ENCODE measurements at places on chromosomes 5 and 9.

DNA sequence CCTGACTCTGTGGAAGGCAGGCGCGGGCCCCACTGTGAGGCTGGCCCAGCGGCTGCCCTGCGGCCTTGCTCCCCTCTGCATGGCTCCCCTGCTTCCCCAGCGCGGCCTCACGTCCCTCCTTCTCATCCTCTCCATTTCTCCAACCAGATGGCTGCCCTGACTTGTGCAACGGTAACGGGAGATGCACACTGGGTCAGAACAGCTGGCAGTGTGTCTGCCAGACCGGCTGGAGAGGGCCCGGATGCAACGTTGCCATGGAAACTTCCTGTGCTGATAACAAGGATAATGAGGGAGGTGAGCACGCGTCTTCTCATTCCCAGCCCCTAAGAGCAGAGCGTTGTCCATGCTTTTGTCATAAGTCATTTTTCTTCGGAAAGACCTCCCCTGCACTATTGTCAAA is 129.0 kb upstream of the WWC1 start:
- DNase-seq = no peak

- no peak for DNase-seq
Measured at GRCh38 chr5:76029739-76030138, 53.4 kb upstream of the SV2C start.

DNA sequence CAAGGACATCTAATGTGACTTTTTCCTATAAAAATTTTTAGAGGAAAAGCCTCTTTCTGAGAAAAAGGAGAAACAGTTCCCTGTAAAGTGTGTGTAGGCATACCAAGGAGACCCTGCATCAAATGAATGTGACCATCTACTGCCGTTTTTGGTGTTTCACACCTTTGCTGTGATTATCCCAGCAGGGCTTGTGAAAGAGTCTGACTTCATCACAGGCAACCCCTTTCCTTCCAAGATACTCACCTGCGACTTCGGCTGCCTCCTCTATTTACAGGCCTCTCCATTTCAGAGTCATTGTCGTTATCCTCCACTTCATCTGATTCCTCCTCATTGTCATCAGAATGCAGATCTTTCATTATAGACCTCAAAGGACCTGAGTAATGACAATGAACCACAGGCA is 259.1 kb downstream of the MLLT3 start:
- DNase-seq = no peak

DNA sequence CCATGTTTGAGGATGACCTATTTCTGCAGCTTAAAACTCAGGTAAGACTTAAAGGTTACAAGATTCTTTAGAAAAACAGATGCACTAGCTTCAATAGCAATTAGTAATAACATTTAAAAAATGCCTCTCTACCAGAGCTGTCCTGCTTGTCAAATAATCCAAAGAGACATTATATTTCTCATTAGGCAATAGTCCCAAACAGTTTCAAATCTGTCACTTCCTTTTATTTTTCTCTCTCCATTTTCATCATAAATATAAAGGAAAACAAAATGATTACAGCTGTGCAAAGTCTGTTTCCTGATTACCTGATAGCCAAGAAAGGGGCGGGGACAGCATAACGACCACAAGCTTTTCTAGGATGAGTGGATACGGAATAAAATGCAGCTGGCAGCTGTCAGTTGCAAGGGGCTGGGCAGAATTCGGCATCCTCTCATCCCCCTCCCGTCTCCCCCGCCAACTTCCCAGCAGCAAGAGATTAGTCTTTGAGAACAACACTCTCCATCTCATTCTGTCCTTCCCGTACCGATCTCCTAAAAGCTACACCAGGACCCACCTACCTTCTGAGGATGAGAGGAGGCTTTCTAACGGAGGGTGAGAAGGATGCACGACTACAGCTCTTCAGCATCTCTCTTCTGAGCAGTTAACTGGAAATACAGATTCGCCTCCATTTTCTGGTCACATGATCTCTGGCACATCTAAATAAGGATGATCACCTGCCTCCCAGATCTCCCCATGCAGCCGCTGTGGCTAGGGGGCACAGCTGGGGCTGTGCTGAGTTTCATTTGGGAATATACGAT is 72.5 kb upstream of the PCA3 start:
- DNase-seq = no peak

DNA sequence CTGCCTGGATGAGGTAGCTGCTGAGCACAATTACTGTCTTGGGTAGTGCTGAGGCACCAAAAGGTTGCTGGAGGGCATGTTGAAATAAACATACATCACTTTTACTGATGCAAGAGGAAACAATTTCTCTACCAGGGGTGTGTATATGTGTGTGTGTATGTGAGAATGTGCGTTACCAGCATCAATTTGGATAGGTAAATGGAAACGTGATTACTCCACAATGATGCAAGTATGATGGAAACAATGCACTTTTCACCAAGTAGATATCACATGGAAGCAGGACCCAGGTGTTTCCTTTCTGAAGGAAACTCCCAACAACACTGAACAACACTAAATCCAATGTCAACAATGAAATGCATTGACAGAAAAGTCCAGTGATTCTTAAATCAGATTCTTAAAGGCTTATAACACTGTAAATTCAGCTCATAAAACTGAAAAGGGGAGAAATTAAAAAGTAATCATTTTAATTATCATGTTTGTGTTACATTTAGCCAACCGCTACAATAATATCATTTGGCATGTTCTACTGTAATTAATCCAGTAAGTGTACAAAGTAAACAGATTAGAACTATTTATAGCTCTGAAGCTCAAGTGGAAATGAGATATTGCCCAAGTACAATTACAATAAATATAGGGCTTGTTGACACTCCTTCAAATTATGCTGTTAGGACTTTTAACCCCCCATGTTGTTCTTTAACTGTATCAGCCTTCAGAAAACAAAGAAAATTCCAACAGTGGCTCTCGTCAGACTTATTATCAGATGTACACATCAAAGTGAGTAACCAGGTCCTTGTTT is 25.3 kb downstream of the YIPF5 start:
- no peak for DNase-seq
